ENCODE measurements at places on chromosomes 12 and 14.

DNA sequence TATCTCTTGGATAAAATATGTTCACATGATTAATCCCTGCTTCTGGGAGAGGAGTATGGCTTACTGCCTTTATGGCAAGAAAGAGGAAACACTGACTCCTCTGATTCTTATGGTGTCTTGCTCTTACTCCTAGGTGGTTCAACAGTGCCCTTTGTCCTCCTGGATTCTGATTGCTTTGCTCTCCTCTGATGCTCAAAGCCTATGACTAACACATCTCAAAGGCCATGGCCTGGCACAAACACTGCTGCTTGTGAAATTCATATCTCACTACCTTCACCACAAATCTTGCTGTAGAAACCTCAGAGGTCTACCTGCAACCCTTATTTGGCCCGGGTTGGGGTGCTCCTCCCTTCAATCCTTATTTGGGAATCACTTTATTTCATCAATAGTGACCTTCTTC lies 217.2 kb downstream of the C12orf50 start:
- H3K36me3 ChIP-seq: no peaks in the 10 kb centered on the region
- H3K27me3 ChIP-seq: no peaks in the 10 kb centered on the region
- H3K4me1 ChIP-seq: no peaks in the 10 kb centered on the region
- no peak overlapping the region for H3K27ac ChIP-seq
- no peak overlapping the region for H3K4me3 ChIP-seq

DNA sequence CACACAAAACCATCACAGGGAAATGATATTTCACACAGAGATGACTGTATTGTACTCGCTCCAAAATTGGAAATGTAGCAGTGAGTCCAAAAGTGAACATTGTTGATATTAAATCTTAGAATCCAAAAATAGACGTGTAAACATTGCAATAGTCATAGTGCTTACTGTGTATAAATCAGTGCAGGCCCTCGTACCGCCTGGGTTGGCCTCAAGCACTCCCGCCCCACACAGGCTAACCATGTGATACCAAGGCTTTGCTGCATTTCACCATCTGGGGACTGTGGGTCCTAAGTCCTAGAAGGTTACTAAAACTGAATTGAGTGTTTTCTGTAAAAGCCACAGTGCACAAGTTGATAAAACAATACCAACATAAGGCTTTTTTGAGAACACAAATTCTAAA lies 107.3 kb downstream of the PPP2R5E start:
- peaks cover 2% of the 10 kb centered on the region for H3K36me3 ChIP-seq
- no peaks in the 10 kb centered on the region for H3K27me3 ChIP-seq
- peak overlapping the region; percentile 34 for H3K27ac ChIP-seq
- H3K4me1 ChIP-seq: peaks cover 50% of the 10 kb centered on the region
- DNase-seq: no peak

DNA sequence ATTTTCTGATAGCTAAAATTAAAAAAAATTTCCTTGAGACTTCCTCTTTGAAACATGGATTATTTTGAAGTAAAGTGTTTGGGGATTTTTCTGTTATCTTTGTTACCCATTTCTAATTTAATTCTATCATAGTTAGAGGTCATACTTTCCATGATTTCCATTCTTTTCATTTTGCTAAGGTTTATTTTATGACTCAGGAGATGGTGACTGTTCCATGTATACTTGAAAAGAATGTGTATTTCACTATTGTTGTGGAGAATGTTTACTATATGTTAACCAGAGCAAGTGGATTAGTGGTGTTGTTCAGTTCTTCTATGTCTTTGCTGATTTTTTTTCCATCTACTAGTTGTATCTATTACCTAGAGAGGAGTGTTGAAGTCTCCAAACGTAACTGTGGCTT lies 250.5 kb upstream of the PELI2 start:
- H3K4me1 ChIP-seq: no peaks in the 10 kb centered on the region
- H3K36me3 ChIP-seq: no peaks in the 10 kb centered on the region
- no peak for DNase-seq
- no peak overlapping the region for H3K27ac ChIP-seq

DNA sequence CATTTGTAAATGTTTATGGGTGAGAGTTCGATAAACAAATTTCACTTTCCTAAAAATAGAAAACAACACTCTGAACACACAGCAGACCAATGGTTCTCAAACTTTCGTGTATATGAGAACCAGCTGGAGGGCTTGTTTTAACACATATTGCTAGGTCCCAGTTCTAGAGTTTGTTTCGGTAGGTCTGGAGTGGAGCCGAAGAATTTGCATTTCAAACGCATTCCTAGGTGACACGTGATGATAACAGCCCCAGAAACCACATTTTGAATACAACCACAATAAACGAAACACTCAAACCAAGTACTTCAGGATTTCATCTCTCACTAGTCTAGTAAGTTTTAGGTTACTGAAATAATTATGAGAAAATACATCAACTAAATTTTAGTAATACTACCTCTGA lies 17.1 kb downstream of the SEC23A start:
- DNase-seq: no peak
- H3K36me3 ChIP-seq: peaks cover 80% of the 10 kb centered on the region
- peaks cover 7% of the 10 kb centered on the region for H3K4me1 ChIP-seq
- H3K27ac ChIP-seq: no peak overlapping the region

DNA sequence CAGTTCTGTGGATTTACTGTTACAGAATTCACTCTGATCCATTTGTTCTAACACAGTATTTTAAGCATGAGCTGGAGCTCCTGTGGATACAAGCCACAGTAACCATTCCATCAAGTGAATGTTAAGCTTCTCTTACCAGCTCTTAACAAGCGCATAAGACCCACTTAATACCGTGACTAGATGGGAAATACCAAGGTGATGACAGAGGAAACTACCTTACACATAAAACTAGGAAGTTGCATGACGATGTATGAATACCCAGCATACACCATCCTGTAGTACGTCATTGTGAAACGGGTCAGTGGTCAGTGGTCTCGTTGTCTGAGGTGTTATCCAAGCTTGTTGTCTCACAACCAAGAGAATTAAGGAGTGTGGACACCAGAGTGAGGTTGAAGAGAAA lies 2.0 kb upstream of the GALC start:
- peak overlapping the region; percentile 96 for H3K27ac ChIP-seq
- peak; percentile 32 for DNase-seq
- peak overlapping the region; percentile 72 for H3K4me3 ChIP-seq
- no peaks in the 10 kb centered on the region for H3K27me3 ChIP-seq
- H3K36me3 ChIP-seq: peaks cover 38% of the 10 kb centered on the region
- peaks cover 55% of the 10 kb centered on the region for H3K4me1 ChIP-seq

DNA sequence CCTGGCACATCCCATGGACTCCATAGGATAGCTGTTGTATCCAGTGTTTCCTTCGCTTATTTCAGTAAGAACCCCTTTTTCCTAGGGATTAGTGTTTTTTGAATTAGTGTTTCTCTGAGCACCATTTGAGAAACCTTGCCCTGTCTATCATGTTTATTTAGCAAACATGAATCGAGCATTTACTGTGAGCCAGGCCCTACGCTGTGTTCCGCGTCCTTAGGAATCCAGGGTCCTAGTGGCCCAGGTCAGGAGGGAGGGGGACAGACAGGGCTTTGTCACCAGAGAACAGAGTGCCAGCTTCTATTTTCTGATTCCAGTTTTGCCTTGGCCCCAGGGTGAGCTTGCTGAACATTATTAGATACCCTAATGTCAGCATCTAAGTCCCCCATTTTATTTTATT lies 2.5 kb downstream of the TEAD4 start:
- H3K4me3 ChIP-seq: no peak overlapping the region
- DNase-seq: no peak
- H3K27ac ChIP-seq: no peak overlapping the region
- H3K36me3 ChIP-seq: no peaks in the 10 kb centered on the region
- peaks cover 60% of the 10 kb centered on the region for H3K27me3 ChIP-seq
- peaks cover 15% of the 10 kb centered on the region for H3K4me1 ChIP-seq

GRCh38 chr12:26740991-26741390 lies 92.0 kb downstream of the ITPR2 start:
- no peak overlapping the region for H3K4me3 ChIP-seq
- DNase-seq: no peak
- H3K27me3 ChIP-seq: no peaks in the 10 kb centered on the region

GRCh38 chr14:67646131-67646530 lies 26.4 kb downstream of the ARG2 start:
- H3K36me3 ChIP-seq: peaks cover 13% of the 10 kb centered on the region
- no peak for DNase-seq
- no peak overlapping the region for H3K27ac ChIP-seq
- no peaks in the 10 kb centered on the region for H3K27me3 ChIP-seq

- H3K36me3 ChIP-seq: no peaks in the 10 kb centered on the region
- H3K27me3 ChIP-seq: peaks cover 21% of the 10 kb centered on the region
- H3K27ac ChIP-seq: no peak overlapping the region
- H3K4me3 ChIP-seq: no peak overlapping the region
- H3K4me1 ChIP-seq: no peaks in the 10 kb centered on the region
These were observed 77.1 kb upstream of the DICER1 start for GRCh38 chr14:95234426-95234825.

DNA sequence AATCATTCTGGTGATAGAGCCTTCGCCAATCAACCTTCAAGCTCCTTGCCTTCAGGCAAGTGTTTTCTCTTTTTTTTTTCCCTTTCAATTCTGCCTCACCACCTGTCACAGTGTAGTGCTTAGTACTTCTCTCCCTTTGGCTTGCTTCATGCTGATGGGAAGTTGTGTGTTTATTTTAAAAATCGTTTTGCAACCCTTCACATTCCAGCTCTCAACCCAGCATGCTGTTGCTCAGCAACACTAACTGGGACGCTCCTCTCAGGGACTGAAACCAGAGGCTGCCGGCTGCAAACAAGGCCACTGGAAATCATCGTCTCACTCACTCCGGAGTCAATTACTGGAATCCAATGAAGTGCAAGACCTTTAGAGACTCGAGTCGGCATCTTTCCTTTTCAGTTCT lies 342.7 kb downstream of the PRKD1 start:
- no peak overlapping the region for H3K4me3 ChIP-seq
- H3K27ac ChIP-seq: no peak overlapping the region
- DNase-seq: no peak
- no peaks in the 10 kb centered on the region for H3K27me3 ChIP-seq
- no peaks in the 10 kb centered on the region for H3K4me1 ChIP-seq

- H3K27ac ChIP-seq: no peak overlapping the region
- no peaks in the 10 kb centered on the region for H3K4me1 ChIP-seq
- DNase-seq: no peak
- peaks cover 18% of the 10 kb centered on the region for H3K36me3 ChIP-seq
- no peak overlapping the region for H3K4me3 ChIP-seq
- peaks cover 8% of the 10 kb centered on the region for H3K27me3 ChIP-seq
These were observed 332.5 kb downstream of the MED13L start for GRCh38 chr12:115944837-115945490.

DNA sequence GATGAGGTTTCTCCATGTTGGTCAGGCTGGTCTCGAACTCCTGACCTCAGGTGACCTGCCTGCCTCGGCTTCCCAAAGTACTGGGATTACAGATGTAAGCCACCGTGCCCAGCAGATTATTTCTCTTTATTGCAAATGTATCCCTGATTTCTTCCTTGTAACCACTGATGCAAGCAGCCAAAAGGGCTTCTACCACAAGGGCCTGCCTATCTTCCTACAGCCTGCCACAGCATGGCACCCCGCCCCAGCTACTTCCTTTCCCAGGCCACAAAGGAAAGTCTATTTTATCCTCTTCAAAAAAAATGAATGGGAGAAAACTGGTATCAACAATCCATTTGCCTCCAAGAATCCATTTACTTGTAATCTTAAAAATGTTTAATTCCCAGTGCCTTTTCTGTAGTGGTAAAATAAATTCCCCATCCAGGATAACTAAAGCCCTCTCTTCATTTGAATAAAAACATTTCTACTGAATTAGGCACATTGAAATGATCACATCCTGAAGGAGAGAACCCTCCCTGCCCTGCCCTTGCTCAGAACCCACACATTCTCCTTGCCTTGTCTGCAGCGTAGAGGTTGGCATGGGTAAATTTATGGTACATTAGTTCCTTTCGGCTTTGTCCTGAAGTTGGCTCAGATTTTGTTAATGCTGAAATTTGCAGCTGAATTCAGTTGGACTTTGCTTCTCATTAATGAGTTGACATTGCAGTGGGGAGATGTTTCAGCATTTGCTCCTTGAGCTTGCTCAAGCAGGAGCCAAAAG lies 19.2 kb downstream of the GPHB5 start:
- no peaks in the 10 kb centered on the region for H3K36me3 ChIP-seq
- peak overlapping the region; percentile 14 for H3K4me3 ChIP-seq
- peaks cover 5% of the 10 kb centered on the region for H3K27me3 ChIP-seq

GRCh38 chr12:40032433-40033241 lies 73.2 kb downstream of the SLC2A13 start:
- peaks cover 2% of the 10 kb centered on the region for H3K36me3 ChIP-seq
- H3K4me1 ChIP-seq: no peaks in the 10 kb centered on the region
- no peaks in the 10 kb centered on the region for H3K27me3 ChIP-seq
- H3K27ac ChIP-seq: no peak overlapping the region
- no peak overlapping the region for H3K4me3 ChIP-seq

DNA sequence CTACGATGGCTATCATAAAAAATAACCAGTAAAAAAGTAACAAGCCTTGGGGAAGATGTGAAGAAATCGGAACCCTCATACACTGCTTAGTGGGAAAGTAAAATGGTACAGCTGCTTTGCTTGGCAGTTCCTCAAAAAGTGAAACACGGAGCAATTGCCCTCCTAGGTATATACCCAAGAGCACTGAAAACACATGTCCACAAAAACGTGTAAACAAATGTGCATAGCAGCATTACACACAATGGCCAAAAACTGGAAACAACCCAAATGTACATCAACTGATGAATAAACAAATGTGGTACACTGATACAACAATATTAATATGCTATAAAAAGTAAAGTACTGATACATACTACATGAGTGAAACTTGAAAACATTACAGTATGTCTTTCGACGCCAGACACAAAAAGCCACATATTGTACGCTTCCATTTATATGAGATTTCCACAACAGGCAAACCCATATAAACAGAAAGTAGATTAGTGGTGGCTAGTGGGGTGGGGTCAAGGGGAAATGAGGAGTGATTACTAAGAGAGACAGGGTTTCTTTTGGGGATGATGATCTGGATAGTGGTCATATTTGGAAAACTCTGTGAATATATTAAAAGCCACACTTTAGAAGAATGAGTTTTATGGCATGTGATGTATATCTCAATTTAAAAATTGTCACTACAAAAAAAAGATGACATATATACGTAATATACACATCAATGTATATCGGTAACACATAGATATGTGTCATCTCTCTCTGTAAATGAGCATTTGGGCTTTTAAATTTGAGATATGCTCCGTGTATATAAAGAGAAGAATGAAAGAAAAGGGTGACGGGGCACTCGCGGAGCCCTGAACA lies 996 bp downstream of the SLC41A2 start:
- H3K27me3 ChIP-seq: peaks cover 1% of the 10 kb centered on the region
- H3K4me1 ChIP-seq: peaks cover 14% of the 10 kb centered on the region
- peaks cover 10% of the 10 kb centered on the region for H3K36me3 ChIP-seq
- DNase-seq: no peak
- H3K27ac ChIP-seq: peak overlapping the region; percentile 95
- peak overlapping the region; percentile 91 for H3K4me3 ChIP-seq

All from effector memory CD8-positive, alpha-beta T cell (primary cell).